ENCODE measurements at places on chromosomes 4 and X.

DNA sequence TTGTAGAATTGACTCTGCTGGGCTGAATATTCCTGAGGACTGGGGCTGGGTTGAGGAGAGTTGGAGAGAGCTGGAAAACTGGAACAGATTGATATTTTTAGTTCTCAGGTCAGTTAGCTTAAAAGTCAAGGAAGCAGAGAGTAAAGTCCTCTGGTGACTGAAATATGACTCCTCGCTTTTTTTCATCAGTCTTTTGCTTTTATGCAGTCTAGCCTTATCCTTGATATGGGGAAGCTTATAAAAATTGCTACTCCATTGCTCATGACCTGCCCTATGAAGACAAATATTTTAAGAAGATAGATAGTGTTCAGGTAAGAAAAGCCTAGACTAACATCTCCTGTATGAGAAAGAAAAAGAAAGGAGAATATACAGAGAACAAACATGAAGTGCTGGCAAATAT is 152.7 kb downstream of the C4orf33 start:
- no peak for DNase-seq

GRCh38 chrX:115449742-115450141 is 111.2 kb upstream of the PLS3 start:
- DNase-seq: no peak

- DNase-seq: no peak
Measured at GRCh38 chr4:73816814-73817213, 19.7 kb upstream of the CXCL6 start.

DNA sequence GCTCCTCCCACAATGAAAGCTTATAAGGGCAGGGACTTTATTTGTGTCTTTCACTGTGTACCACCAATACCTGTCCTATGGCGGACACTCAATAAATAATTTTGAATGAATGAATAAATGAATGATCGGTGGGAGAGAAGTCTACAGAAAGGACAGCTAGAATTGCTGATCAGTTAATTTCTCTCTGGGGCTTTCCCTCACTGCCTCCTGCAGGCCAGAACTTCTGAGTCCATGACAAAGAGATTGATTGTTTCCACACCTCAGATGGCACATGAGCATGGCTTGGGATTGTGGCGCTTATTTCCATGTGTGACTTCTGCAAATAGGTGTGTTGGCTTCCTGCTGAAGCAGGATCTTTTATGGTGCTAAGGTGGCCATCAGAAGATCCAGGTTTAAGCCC is 6.3 kb downstream of the FAM47E start:
- DNase-seq: no peak
